ENCODE measurements at places on chromosomes 6 and 20.

DNA sequence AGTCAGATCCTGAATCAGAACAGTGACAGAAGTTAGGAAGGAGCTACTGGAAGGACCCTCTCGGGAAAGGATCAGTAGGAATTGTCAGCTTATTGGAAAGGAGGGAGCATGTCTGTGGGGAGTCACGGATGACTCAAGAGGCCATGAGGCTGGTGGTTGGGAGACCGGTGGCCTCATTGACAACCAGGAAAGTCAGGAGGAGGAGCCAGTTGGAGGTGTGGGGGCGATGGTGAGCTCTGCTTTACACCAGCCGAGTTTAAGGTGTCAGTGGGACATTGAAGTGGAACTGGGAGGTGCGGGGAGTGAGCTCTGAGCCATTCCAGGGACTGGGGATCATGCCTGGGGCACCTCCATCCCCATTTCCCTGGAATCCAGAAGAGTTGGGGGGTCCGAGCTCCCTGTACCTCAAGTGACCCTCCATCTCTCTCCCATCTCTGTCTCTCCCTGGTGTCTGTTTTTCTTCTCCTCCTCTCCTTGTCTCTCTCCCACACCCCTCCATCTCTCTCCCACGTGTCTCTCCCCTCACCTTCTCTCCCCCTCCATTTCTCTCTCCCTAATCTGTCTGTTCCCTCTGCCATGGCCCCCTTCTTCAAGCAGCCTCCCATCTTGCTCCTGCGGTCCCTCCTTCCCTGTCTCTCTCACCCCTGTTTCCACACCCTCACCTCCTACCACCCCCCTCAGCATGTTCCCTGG, 14.3 kb upstream of the ZBTB9 start:
- DNase-seq, result no peak

DNA sequence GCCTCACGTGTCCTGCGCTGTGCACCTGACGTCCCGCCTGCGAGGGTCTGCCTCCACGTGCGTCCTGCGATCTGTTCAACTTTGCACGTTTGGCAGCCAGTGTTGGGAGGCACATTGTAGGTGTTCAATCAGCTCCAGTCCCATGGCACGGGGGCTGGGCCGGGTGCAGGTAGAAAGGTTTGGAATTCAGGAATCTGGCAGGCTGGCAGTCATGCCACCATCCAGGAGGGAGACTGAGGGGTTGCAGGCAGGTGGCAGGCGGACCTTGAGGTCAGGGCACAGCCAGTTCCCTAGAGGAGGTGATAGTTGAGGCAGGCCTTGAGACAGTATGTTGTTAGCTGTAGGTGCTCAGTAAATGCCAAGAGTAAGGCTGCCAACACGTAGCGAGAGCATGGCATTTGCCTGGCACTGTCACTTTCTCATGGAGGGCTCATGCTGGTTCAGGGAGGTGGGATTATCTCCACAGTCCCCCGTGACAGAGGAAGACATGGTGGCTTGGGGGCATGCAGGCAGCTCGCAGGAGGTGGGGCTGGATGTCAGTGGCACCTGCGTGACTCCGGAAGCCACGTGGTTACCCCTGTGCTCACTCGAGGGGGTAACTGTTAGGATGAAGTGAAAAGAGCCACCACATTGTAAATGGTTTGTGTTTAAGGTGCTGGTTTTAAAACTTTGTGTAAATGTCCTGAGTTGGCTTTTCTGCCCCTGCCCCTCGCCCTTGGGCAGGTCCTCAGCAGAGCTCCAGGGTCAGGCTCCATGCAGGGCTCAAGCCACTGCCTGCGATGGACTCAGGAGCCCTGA, 111.8 kb upstream of the FRMD1 start:
- no peak for DNase-seq

DNA sequence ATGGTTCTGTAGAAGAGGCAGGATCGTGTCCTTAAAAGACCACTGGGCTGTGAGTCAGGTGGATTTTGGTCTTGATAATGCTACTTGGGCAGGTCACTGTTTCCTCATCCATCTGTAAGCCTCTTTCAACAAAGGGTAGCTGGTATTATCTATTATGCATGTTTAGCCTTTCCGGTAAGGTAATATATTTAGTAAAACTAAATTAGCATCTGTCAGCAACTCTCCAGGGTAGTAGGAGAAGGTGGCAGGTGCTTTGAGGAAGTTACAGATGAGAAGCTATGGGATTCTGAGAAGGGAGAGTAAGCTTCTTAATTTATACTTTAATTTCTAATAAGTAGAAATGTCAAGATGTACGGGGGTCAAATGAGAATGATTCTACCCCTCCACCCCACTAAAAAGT, 86.9 kb upstream of the TGM3 start:
- no peak for DNase-seq

GRCh38 chr6:15550546-15551123, 112.2 kb downstream of the DTNBP1 start:
- no peak for DNase-seq

DNA sequence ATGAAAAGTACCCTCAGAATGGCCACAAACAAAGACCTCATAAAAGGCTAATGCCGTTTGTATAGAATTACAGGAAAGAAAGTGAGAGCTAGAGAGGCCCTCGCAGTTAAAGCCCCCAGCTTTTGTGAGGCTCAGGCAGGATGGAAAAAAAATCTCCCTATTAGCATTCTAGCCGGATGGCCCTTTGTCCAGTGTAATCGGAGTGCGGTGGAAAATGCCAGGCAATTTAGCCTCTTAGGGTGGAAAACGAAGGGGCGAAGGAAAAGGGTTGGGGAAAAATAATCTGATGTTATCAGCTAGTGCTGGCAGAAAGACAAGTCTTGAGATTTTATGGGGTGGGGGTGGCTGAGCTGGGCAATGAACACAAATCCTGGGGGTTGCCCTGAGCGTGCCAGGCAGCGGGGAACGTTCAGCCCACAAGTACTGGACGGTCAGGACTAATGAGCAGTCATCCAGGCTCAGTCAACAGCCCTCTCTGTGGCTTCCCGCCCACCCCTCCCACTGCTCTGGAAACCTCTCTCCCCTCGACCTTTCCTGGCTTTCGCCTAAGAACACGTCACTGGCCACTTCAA, 92.4 kb downstream of the PSMG4 start:
- no peak for DNase-seq

GRCh38 chr6:99425647-99426450, 741 bp upstream of the PNISR start:
- peak; percentile 55 for DNase-seq

GRCh38 chr20:63702751-63703470, 4.9 kb downstream of the ARFRP1 start:
- DNase-seq, result no peak

- DNase-seq, result no peak
These were observed 105.3 kb upstream of the BMP5 start for GRCh38 chr6:55980627-55981211.

GRCh38 chr6:66508433-66508832, 801.4 kb upstream of the EYS start:
- no peak for DNase-seq

GRCh38 chr6:167733740-167734661, 92.7 kb upstream of the AFDN start:
- DNase-seq, result no peak

- no peak for DNase-seq
These were observed 88.3 kb downstream of the SH3BGRL2 start for GRCh38 chr6:79719248-79719960.

- DNase-seq, result no peak
These were observed 34.1 kb downstream of the HLA-G start for GRCh38 chr6:29861521-29862255.

DNA sequence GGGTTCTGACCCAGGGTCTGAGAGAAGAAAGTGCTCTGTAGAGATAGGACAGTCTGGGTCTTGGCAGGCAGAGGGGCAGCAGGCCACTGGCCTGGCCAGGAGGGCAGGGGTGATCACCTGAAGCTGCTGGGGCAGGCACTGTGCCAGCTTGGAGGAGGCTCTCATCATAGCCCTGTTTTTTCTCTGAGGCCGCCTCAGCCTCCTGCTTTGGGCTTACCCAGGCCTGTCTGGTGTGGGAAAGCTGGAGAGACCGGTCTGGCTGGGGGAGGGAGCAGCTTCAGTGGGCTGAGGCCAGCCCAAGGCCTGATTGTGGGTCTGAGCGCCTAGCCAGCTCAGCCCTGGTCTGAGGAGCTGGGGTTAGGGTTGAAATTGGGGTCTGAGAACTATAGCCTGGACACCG, 3.9 kb downstream of the LPIN3 start:
- DNase-seq, result no peak

- no peak for DNase-seq
These were observed 30.4 kb downstream of the NTSR1 start for GRCh38 chr20:62739067-62739466.
